Mesenteric fat pad (tissue), 1 donor: ENCODE measurements at places on chromosomes 7 and 10. TPM values are rescaled to one million over a fixed set of nuclear protein-coding genes. Genes with fewer than 3 reads are reported as not detected.

Gene GRID2IP
- total RNA-seq: not detected

Gene TMEM225B
- total RNA-seq: 0.55 TPM

Gene NKX2-3
- total RNA-seq: 2.8 TPM

Gene PAX4
- not detected for total RNA-seq

Gene OR13A1
- total RNA-seq: not detected

DNA sequence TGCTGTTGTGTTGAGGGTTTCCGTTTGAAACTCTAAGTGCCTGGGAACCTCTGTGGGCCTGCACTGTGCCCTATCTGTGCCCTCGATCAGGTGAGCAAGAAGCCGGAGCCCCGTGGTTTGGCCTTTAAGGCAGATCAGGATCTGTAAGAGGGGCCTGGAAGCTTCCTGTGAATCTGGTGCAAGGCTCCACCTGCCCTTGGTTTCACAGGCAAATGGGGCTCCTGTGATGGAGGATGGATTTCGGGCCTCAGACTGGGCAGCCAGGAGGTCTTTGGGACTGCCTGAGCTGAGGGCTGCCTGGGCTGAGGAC lies 21.6 kb downstream of the SCART1 start:
- DNase-seq: peak; percentile 65

DNA sequence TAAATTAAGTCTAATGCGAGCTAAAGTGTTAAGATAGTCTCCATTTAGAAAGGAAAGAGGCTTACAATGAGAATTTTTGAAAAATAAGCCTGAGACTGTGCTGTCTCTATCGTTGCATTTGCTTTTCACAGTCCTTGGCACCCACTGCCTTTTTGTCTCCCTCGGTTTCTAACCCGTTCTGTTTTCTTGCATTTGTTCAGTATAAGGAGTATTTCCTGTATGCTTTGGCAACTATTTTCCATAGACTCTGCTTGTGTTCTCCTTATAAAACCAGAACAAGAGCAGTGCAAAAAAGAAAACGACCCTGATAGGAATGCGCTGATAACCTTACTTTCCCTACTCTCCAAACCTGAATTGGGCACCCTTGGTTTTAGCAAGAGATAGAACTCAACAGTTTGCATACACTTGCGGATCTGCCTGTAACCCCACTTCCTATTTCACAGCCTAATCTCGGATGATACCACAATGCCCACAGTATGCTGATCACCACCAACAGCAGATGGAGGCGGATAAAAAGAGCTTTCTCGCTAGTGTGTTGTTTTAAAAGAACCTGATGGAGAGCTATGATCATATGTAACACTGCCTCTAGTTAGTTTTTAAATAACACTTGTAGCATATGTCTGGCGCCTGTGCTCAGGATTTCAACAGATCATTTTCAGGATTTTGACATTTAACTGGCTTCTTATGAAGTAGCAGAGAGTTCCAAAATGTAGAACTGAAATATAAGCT lies 1.6 kb upstream of the ARHGAP12 start:
- DNase-seq: no peak

DNA sequence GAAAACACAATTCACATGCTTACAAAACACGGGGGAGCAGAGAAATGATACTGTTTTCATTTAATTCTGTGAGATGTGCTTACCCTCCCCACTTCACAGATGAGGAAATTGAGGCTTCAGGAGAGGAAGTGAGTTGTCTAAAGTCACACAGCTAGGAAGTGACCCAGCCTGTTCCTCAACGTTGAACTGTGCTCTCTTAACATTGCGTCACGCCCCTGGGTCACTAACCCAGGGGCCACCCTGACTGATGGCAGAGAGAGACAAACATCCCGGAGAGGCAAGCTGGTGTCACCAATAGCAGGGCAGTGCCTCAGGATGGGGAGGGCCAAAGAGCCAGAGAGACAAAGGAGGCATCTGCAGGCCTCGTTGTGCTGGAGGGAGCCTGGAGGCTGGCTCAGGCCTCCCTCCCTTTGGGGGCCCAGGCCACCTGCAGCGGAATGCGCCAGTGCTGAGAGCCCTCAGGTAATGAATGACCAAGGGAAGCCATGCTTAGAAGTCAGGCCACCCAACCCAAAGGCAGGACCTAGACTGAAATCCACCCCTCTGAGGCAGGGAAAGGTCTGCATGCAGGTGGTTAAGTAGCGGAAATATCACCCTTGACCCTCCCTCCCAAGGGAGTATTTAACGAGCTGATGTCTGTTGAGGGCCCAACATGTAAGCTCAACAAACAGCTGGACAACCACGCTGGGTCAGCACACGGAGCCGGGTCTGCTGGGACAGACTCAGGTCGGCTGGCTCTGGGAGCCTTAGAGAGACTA lies 81.3 kb downstream of the C10orf105 start:
- DNase-seq: no peak

- peak; percentile 83 for DNase-seq
Measured at GRCh38 chr7:2200584-2200980, 32.2 kb downstream of the MAD1L1 start.

- DNase-seq: no peak
Measured at GRCh38 chr7:38855867-38856266, 53.1 kb downstream of the VPS41 start.

DNA sequence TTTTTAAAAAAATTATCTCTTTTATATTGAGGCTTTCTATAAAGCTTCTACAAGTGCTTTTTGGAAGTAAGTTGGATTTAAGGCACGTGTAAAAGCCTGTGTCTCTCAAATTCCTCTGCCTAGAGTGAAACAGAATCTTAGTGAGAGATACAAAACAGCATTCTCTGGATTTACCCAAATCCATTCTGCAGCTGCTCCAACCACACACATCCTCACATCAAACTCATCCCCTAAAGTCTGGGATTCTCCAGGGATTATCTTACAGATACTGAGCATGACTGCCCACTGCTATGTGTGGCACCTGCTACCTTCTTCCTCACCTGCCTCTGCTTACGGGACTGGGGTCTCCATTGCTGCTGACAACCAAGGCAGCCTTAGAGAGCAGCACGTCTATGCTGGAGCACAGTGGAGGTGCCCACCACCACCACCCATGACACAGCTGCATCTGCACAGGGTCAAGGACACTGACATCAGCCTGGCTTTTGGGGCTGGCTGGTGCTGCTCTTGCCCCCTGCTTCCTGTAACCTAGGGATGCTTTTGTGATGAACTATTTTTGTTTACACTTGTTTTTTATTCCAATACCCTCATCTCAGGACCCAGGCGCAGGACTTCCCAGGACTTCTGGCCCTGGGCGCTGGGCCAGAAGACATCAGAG lies 139.2 kb upstream of the NAMPT start:
- DNase-seq: no peak
